ENCODE measurements at places on chromosomes 2 and 18.

DNA sequence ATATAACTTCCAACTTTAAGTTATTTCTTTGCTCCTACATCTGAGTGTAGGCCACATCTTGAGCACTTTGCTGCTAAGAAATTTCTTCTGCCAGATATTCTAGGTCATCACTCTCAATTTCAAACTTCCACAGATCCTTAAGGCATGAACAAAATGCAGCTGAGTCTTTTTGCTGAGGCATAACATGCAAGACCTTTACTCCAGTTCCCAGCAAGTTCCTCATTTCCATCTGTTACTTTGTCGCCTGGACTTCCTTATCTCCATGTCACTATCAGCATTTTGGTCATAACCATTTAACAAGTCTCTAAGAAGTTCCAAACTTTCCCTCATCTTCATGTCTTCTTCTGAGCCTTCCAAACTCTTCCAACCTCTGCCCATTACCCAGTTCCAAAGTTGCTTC lies 1077.3 kb upstream of the TMEFF2 start:
- no peak for DNase-seq

DNA sequence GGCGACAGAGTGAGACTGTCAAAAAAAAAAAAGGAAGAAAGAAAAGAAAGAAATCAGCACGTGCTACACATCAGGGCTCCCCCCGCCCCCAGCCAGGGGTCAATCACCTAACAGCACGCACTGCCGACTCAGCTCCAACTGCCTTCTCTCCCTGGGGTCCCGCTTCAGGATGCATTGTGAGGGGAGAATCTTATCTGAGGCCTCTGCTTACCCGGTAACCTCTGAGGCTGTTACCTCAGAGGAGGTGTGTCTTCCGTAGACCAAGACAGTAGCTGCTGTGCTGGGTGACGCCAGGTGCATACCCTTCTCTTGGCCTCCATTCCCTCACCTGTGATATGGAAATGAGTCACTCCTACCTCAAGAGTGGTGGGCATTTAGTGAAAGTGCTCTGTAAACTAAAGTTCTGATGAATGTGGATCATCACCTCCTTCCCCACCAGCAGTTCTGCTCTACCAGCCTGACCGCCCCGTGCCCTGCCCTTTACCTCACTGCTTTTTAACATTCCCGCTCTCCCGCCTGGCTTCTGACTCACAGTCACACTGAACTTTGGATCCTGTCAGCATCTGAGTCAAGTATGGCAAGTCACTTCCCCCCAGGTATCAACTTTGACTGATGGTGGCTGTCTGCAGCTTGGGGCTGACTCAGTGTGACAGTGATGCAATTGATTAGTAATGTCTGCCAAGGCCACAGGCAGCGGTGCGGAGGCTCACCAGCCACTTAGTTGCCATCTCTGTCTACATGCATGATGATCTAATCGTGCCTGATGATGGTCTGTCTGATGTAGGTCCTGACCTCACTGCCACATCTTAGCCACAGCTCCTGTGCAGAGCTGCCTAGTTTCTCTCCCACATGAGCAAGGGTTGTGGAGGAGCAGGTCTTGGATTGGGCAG lies 20.1 kb downstream of the ARID5A start:
- peak; percentile 45 for DNase-seq

DNA sequence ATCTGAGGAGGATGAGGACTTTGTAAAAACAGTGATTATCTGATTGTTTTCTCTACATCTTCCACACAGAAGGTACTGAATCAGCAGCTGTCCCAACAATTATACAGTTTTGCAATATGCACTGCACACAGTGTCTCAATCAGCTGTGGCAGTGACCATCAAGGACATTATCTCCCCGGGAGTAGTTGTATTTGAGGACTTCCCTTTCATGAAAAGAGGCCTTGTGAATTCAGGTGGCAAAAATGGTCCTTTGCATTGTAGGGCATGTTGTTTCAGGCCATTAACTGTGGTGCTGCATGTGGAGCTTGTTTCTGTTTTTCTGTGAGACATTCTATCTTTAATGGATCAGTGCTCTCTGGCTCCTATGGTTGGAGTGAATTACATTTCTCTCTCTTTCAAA lies 779.4 kb upstream of the FSHR start:
- no peak for DNase-seq

DNA sequence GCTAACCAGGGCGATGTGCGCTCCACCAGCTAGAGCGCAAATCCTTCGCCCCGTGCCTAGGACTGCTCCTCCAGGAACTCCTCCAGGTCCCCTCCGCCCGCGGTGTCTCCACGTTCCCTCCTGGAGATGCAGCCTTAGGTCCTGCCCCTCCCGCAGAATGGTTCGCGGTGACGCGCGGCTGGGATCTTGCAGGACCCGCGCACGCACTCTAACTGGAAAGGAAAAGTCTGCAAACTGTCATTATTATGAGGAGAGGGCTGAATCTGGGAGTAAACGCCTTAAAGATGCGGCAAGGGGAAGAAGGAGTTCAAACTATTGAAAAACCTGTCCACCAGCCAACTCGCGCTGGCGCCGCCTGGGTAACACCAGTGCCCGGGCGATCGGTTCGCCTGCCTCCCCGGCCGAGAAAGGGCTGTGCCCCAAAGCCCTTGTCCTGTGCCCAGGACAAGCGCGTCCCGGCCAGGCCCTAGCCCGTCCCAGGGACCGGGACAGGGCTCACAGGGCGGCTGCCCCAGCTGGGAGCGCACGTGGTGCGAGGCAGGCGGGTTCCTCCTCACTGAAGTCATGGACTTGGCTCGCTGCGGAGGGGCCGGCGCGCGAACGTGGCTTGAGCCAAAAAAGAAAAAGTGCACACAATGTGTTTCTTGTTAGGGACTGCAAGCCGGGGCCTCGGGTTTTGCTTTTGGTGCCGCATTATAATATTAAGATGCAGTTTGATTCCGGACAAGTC lies 5.5 kb upstream of the ID2 start:
- no peak for DNase-seq

DNA sequence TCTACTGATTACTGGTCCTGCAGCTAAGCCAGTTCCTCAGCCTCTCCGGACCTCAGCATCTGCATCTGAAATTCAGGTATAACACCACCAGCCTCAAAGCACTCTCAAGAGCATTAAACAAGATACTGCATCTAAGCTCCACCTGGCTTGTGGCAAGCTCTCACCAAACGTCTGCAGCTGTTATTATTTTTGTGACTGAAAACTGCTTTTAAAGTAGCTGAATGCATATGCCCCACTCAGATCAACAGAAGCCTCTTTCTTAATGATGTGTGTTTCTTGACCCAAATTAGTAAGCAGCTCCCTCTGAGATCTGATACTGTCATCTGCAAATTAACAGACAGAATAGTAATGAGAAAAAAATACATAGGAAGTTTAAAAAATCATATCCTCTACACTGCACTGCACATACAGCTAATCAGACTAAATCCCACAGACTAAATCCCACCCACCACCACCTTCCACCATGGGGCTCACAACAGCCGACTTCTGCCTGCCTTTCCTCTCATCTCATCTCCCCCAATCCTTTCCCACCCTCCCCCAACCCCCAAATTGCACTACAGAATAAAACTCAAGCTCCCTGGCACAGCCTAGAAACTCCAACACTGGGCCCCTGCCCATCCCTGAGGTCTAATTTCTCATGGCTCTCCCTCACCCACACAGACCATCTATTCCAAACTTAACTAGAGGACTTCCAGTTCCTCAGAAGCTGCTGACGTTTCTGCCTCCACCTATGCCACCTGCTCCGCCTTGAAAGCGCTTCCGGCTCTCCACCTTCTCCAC lies 52.9 kb downstream of the TMEM163 start:
- DNase-seq = no peak

DNA sequence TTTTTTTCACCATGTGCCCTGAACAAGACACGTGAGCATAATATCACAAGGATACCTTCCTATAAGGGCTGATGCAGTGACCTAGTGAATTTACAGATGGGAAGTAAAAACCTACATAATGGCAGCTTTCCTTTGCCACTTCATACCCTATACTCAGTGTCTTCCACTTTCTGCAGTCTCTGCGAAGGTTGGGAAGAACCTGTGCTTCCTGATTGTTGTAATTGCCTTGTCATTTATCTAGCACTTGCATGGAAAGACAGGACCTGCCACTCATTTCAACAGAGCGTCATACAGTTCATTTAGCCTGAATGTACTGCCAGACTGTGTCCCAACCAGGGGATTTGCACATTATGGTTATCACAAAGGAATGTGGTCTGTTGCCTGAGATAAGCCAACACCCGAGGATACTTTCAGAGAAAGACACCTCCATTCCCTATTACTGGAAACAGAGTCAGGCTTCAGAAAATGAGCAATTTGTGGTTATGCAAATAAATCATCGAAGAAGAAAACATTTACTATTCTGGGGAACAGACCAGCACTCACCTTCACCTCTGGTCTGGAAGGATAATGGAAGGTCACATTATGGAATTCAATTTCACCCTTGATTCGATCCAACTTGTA lies 55.0 kb downstream of the ABCB11 start:
- no peak for DNase-seq

DNA sequence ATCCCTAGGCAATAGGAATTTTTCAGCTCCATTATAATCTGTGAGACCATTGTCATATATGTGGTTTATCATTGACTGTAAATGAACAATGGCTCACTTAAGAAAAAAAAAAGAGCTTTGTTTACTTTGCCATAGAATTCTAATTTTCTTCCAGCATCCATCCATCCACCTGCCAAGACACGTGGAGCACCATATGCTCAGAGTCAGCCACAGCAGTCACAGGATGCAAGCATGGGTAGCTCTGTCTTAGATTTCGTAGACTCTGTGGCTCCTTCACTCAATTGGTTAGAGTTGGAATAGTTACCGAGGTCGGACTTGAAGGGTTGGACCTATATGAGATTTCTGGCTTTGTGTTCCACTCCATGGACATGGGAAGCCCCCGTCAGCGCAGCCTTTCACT lies 75.6 kb downstream of the COA5 start:
- DNase-seq = no peak

GRCh38 chr18:57543560-57543959 lies 42.9 kb downstream of the FECH start:
- DNase-seq = no peak

DNA sequence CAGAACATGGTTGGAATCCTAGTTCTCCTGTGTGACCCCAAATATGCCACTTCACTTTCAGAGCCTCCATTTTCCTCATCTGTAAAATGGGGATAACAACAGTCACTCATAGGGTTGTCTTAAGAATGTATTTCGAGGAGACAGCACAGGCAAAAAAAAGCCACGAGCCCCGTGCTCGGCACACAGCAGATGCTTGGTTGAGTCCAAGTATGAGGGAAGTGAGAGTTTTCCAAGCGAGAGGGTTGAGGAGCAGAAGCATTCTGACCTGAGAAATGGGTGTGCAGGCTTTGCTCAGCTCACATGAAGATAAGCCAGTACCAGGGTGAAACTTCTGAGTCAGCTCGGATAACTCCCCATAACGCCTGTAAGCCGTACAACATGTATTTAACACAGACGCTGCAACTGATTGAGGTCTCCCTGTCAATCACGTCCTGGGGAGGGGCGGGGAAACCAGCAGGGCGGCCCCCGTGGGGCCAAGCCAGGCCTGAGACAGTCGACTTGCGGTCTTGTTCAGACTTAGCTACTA lies 23.0 kb upstream of the ODC1 start:
- no peak for DNase-seq

- DNase-seq = no peak
Observed at GRCh38 chr2:109712746-109713145, 81.4 kb upstream of the RGPD5 start.

DNA sequence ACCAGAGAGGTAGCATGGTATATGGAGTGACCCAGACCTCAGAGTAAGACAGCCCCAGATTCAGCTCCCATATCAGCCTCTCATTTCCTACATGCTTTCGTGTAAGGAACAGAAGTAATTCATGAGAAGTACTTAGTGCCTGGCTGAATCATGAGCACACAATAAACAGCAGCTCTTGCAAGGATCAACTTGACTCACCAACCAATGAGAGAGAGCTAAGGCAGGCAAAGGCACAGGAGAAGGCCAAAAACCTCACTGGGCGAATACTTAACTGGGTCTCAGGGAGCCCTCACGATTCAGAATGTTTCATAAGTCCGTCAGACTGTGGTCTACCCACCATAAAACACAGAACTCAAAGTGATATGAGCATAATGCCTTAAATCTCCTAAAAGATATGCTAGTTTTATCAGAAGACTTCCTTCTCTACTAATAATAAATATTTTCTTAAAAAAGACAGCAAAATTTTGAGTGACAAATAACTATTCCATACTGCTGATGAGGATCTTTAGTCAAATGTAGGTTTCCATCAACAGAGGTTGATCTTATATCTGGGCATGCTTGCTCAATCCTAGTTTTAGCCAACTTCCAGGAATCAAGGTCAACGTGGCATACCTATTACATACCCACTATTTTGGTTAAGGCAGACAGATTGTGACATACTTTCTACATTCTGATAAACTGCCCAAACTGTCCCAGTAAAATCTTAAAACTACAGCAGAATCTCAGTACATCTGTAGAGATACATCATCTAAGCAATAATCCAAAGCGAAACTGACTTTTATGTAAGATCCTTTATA lies 34.9 kb downstream of the IMMT start:
- DNase-seq = no peak

- DNase-seq = no peak
Observed at GRCh38 chr2:19550750-19551149, 192.3 kb upstream of the OSR1 start.

GRCh38 chr2:126999106-126999756 lies 100.5 kb downstream of the TEX51 start:
- no peak for DNase-seq

- DNase-seq = no peak
Observed at GRCh38 chr2:238027591-238028415, 33.0 kb upstream of the SCLY start.

GRCh38 chr18:58726671-58727070 lies 55.4 kb downstream of the MALT1 start:
- DNase-seq = no peak

- DNase-seq = no peak
Observed at GRCh38 chr18:2924920-2925319, 78.1 kb downstream of the EMILIN2 start.

All from activated naive CD8-positive, alpha-beta T cell treated with anti-CD3 and anti-CD28 coated beads for 36 hours (primary cell).